Tibial nerve (tissue), 4 donors: ENCODE measurements at places on chromosomes 12 and 14. TPM values are rescaled to one million over a fixed set of nuclear protein-coding genes. Genes with fewer than 3 reads are reported as not detected.

The DHRS2 gene
- total RNA-seq = not detected

The DPF3 gene
- total RNA-seq = 0.90 TPM

The TCL1B gene
- total RNA-seq = not detected

The PTHLH gene
- 4.3 TPM for total RNA-seq

The PIANP gene
- total RNA-seq = not detected

The IL31 gene
- not detected for total RNA-seq

The HOXC9 gene
- total RNA-seq = 10.5 TPM

The E2F7 gene
- not detected for total RNA-seq

The POLE2 gene
- 9.6 TPM for total RNA-seq

The MCRS1 gene
- total RNA-seq = 66.6 TPM

The RFX4 gene
- total RNA-seq = not detected

The RNF10 gene
- total RNA-seq = 280 TPM

The DPY19L2 gene
- 21.8 TPM for total RNA-seq

The SOCS4 gene
- total RNA-seq = 21.1 TPM

The NPAS3 gene
- total RNA-seq = 3.9 TPM

The LBHD2 gene
- not detected for total RNA-seq

The TCHP gene
- 11.4 TPM for total RNA-seq

The MYO1H gene
- not detected for total RNA-seq

The KRT86 gene
- not detected for total RNA-seq

The IAPP gene
- total RNA-seq = not detected

The CD163L1 gene
- 0.66 TPM for total RNA-seq

The ATL1 gene
- 13.5 TPM for total RNA-seq

The PPP4R4 gene
- 2.2 TPM for total RNA-seq

The ACRBP gene
- total RNA-seq = 0.30 TPM

The ZDHHC22 gene
- not detected for total RNA-seq

The TTC9 gene
- 6.9 TPM for total RNA-seq

The ANKRD33 gene
- total RNA-seq = not detected

The CD27 gene
- total RNA-seq = 0.44 TPM

The LALBA gene
- total RNA-seq = not detected

The MGAT4C gene
- under 0.01 TPM for total RNA-seq
